ENCODE measurements at places on chromosomes 6 and 20.

DNA sequence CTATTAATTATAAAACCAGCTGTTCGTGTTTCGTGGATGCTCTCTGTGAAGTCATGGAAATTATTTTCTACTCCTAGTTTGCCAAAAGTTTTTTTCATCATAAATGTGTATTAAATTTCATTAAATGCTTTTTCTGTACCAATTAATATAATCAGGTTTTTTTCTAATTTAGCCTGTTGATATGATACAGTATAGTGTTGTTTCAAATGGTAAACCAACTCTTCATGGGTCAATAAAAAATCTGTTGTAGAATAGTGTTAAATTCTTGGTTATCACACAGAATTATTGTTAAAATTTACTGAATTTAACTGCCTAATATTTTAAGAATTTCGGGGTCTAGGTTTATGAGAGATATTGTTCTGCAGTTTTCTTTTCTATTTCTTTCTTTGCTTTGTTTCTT, 505.9 kb upstream of the MANEA start:
- DNase-seq: no peak

DNA sequence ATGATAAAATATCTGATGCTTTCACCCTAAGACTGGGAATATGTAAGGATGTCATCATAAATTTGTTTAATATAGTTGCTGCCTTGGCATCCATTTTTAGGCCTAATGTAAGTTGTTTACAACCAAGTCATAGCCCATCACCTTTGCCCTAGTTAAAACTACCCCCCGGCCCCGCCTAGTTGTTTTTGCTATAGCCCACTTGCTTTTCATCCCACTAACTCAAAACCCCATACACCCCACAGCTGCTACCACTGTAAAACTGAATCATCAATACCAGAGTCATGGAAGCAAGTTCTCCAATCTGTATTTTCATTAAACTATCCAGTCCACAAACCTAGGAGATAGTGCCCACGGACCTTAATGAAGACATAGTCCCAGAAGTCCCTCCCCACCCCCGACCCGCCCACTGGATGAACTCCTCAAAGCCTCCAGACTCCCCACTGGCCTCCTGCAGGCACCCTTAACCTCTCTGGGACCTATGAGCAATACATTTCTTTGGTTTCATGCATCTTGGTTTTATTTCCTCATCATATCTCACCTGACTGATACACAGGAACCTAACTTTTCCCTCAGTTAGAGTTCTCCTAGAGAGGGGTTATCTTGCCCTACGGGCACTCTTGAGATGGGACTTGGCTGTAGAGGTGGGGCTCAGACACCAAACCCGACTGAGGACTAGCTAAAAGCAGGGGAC, 12.5 kb upstream of the ZDHHC14 start:
- no peak for DNase-seq

GRCh38 chr20:4412216-4412615, 309.5 kb upstream of the PRND start:
- no peak for DNase-seq

DNA sequence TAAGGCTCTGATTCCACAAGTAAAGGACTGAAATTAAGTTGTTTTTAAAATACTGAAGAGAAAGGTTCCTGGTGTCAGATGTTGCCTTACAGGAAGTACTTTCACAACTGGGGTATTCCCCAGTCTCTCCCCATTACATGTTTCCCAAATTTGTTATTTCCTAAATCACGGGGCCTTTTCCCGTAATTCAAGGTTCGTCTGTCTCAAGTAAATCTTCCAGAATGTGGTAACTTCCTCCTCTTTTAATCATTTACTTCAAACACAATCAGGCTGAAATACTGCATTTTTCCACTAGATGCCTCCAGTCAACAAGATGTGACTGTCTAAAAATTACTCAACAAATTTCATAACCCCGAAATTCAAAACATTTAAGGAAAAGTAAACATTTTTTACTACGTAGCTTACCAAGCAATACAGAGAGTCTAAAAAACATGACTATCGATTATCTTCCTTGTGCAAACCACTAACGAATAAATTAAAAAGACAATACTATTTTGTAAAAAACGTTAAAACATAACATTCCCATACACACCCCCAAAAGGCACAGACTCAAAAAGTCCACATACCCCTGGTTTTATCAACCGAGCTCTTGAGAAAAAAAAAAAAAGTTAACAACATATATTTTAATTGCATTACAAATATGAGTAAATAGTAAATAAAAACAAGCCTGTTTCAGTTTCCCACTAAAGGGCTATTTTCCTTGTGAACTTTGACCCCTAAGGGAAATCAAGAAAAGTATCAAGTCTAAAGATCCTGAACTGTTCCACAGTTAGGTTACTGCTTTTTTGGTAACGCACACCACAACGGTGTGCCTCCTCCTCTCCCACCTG, 1.7 kb downstream of the SOD2 start:
- peak; percentile 91 for DNase-seq

- no peak for DNase-seq
Observed at GRCh38 chr6:22980446-22980845, 411.1 kb downstream of the HDGFL1 start.

GRCh38 chr6:12401200-12401599, 111.0 kb downstream of the EDN1 start:
- no peak for DNase-seq

DNA sequence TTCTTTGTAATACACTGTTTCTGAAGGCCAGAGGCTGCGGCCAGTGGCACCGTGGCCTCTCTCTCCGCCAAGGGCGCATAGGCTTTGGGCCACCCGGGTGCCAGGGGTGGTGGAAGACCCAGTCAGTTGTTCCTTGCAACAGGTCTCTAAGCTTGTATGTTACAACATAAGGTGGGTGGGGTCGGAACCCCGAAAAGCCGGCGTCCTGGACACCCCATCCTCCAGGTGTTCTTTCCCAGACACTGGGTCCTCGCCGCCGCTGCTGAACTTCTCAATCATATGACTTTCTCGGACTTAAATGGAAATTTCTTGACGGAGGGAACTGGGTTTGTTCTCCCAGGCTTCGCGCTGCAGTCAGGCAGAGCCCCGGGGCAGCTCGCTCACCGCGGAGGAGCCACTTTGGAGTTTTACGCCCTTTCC, 983 bp upstream of the KCNQ5 start:
- DNase-seq: no peak

DNA sequence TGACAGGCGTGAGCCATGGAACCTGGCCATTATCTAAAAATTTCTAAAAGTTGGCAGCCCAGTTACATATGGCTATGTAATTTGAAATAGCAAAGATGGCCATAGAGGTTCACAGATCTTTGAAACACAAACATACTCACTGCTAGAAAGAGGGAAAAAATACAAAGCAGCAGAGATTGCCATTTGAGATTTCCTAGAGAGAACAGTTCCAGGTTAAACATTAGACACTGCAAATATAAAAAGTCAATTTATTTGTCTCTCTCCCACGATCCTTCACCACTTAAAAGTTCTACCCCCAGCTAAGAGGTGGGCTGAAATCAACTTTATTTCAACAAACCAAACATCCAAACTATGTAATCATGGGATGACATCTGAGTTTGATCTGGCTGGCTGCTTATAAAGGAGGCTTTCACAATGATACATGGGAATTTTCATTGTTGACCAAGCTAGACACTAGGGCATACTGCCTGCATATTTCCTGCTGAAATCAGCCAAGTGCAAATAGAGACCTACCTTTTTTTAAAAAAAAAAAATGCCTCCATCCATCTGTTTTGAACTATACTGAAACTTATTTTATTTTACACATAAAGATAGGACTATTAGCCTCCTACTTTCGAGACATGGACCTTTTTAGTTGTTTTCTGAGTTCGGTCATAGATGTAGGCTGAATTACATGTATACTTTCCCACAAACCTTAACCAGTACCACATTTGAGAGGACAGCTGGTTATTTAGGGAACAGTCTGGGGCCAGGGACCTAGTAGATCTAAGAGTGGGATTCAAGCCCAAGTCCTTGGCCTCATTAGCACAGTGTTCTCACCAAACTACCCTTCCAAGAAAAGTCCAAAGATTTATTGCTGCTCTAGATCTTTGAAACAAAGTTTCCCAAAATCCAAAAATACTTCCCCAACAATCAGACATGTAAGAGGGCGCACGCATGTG, 16.6 kb downstream of the DCDC2 start:
- no peak for DNase-seq

DNA sequence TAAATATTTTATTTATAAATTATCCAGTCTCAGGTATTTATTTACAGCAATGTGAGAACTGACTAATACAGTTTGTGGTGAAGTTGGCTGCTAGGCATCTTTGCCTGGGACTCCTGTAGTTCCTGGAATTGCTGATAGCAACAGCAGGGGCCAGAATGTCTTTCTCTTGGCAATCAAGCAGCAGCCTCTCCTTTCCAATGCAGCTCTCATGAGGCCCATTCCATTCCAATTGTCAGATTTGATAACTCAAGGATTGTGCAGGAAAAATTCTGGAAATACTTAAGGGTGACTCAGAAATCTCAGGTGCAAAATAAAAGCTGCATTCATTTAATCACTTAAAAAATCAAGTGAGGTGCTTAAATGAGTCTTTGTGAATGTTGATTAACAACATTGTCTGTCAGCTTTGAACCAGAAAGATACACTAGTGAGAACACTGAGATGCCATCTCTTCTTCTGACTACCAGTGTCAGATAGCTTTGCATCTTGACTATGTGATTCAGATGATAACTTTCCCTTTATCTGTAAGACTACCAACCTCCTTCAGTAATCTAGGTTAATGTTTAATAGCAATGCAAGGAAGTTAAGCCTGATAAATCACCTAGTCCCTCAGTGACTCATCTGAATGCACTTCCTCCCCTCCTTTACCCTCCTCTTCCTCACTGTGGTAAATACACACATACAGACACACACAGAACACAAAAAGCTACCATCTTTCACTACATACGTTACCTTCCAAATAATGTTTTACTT, 32.1 kb upstream of the COL21A1 start:
- DNase-seq: no peak

DNA sequence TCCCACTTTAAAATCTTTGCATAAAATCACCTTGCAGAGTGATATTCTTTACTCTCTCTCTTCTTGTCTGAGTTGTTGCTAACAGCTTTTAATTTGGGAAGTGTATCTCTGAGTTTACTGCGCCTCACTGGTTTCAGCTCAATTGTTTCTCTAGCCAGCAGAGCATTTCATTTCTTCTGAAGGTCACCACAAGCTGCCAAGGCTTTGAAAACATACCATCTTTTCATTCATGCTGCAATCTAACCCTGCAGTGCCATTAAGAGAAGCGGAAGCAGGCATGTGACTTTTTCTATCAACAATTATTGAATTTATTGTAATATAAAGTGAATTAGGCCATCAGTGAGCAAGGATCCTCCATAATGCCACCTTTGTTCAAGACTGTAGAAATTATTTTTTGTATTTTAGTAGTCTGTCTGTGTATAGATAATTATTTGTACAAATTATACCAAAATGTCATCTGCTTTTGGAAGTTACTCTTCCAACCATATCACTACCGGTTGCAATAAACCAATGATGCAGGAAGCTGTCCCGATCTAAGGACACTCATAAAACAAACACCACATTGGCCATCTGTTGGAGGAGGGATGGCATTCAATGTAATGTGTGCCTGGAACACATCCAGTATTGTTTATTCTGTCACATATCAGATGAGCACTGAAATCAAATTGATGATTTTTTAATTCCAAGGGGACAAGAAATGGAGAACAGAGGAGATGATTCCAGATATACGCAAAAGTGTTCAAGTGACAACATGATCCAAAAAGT, 26.8 kb downstream of the HS3ST5 start:
- no peak for DNase-seq

DNA sequence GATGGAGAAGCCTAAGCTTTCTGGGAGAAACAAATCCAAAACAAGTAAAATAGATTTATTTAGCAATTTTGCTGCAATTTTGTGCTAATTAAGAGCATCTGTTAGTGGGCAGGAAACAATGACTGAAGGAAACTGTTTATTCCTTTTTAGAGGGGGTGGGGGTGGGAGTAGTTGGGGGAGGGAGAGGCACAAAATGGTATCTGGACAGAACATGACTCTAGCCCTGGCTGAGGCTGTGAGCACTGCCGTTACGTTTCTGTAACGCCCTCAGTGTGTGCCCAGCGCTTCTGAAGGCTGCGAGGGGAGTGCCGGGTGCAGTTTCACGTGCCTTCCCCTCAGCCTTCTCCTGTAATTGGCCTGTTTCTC, 28.8 kb downstream of the METTL24 start:
- DNase-seq: no peak

DNA sequence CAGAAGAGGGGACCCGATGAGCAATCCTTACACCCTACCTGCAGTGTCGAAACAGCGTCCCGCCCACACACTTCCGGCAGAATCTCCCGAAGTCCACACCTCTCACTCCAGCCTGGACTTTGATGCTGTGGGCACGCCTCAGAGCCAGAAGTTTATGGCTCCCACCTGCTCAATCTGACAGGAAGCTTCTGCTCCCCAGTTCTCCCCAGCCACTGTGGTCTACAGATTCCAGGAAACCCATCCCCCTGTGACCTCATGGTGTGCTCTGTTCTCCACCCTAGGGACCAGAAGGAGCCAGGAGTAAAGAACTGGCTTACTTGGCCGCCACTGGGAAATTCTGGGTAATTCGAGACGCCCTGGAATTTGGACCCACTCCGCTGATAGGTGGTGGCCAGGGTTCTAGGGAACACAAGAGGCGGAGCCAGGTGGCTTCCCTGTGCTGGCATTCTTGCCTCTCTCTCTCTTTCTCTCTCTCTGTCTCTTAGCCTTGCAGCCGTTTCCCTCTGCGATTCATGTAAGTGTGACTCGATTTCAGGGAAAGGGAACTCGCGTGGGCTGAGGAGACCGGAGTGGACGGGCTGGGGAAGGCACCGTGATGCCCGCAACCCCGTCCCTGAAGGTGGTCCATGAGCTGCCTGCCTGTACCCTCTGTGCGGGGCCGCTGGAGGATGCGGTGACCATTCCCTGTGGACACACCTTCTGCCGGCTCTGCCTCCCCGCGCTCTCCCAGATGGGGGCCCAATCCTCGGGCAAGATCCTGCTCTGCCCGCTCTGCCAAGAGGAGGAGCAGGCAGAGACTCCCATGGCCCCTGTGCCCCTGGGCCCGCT, at the start of gene TRIM15:
TSS of gene TRIM15 (plus strand) at position 457 of the 828 bp plus-strand sequence. CDS start at position 596, 139 bp downstream.
- DNase-seq: no peak

GRCh38 chr6:56529594-56530191, 113.0 kb downstream of the DST start:
- DNase-seq: no peak

GRCh38 chr6:170405311-170405975, 98.9 kb downstream of the FAM120B start:
- no peak for DNase-seq

DNA sequence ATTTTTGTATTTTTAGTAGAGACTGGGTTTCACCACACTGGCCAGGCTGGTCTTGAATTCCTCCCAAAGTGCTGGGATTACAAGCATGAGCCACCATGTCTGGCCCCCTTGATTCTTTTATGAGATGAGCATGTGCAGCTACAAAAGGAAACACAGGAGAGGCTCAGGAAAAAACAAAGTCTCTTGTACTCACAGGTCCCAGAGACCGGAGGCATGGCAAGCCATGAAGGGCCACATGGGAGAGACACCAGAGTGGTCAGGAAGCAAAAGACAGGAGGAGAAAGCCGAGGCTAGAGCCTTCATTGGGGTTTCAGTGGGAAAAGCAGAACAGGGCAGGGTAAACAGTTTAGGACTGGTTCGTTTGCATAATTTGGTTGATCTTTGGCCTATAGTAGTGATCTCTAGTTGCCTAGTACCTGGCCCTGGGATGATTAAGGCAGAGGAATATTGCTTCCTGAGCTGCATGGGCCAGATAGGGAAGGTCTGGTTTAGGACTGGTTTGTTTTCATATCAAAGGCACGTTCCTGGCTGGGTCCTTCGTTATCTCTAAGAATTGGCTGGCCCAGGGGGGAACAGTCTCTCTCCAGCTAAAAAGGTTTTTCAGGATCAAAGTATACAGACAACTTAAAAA, 48.2 kb upstream of the PRND start:
- no peak for DNase-seq
